ENCODE measurements at places on chromosomes 2 and 18. TPM values are rescaled to one million over a fixed set of nuclear protein-coding genes. Genes with fewer than 3 reads are reported as not detected.

SERPINB10 gene
- not detected for total RNA-seq

GRCh38 chr2:118847762-118848172 lies 319 bp upstream of the EN1 start:
- H3K27me3 ChIP-seq: peaks cover 4% of the 10 kb centered on the region
- peak overlapping the region; percentile 23 for H3K4me3 ChIP-seq
- H3K27ac ChIP-seq: no peak overlapping the region
- DNase-seq: no peak

DPYSL5 gene
- total RNA-seq: not detected

DNA sequence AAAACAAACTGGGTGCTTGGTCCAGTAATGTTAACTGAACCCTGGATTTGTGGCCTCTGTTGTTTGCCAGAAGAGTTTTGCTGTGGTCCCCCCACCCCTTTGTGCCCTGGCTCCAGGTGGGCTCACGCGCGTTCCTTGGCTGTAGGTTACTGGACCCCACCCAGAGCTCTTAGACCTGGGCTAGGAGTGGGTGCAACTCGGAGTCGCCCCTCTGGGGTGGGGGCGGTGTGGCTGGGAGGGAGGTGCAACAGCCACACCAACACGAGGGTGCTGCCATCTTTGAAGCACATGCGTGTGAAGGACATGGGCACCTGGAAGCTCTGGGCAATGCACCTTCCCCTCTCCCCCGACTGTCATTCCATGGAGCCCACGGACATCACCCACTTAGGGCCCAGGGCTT lies 92.7 kb downstream of the USP40 start:
- no peak for DNase-seq
- H3K4me1 ChIP-seq: no peaks in the 10 kb centered on the region
- peak overlapping the region; percentile 23 for H3K27ac ChIP-seq
- no peak overlapping the region for H3K4me3 ChIP-seq

DNA sequence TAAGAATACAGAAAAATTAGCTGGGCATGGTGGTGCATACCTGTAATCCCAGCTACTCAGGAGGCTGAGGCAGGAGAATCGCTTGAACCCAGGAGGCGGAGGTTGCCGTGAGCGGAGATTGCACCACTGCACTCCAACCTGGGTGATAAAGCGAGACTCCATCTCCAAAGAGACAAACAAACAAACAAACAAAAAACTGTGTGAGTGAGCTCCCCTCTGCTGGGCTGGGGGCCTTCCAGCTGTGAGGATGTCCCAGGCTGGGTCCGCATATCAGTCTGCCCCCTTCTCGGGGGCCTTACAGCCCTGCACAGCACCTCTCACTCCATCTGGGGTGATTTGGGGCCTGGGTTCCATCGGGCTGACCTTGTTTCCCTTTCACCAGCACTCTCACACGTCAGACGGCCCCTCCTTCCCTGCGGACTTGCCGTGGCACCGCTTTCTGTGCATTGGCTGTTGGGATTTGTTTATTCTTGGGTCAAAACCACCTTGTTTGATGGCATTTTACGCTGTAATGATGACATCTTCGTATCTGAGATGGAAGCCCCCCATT lies 2.8 kb upstream of the KLHL30 start:
- no peak overlapping the region for H3K4me3 ChIP-seq
- no peaks in the 10 kb centered on the region for H3K4me1 ChIP-seq
- DNase-seq: no peak
- H3K27me3 ChIP-seq: no peaks in the 10 kb centered on the region
- H3K36me3 ChIP-seq: no peaks in the 10 kb centered on the region
- H3K27ac ChIP-seq: no peak overlapping the region

DNA sequence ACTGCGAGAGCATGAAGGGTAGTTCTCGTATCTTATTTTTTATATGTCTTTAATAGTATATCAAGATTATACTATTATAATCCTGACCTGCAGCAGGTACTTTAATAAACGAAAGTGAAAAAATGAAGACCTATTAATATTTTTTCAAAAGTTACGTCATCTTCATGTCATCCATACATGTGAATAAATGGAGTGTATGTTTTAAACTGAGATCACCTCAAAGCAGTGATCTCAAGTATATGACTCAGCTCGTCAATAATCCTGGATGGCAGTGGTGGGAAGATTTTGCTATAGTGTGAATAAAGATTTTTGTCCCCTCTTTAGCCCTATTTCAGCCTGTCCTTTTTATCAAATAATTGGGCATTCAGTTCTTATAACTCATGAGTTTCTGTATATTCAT lies 166.3 kb upstream of the FBXO11 start:
- no peak overlapping the region for H3K4me3 ChIP-seq
- no peak for DNase-seq
- no peaks in the 10 kb centered on the region for H3K27me3 ChIP-seq
- no peak overlapping the region for H3K27ac ChIP-seq
- no peaks in the 10 kb centered on the region for H3K4me1 ChIP-seq

- no peaks in the 10 kb centered on the region for H3K36me3 ChIP-seq
- peak overlapping the region; percentile 55 for H3K27ac ChIP-seq
- DNase-seq: no peak
- H3K27me3 ChIP-seq: no peaks in the 10 kb centered on the region
- no peaks in the 10 kb centered on the region for H3K4me1 ChIP-seq
- H3K4me3 ChIP-seq: no peak overlapping the region
These were observed 441.7 kb upstream of the SMIM21 start for GRCh38 chr18:75869162-75869561.

DNA sequence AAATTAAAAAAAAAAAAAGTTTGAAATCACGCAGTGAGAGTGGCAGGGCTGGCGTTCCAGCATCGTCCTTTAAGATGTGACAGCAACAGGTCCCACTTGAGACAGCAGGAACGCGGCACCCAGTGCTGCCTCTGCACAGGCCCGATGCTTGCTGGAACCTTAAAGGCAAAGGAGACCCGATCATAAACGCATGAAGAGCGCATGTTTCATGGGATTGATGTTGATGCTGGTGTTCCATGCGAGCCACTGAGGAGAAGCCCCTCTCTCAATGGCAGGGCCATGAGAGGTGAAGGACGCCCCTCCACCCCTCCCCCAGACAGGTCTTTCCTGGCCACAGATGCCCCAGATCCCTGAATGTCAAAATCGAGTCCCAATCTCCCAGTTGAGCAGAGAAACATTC lies 17.9 kb upstream of the ALPI start:
- H3K4me1 ChIP-seq: no peaks in the 10 kb centered on the region
- DNase-seq: no peak
- no peak overlapping the region for H3K27ac ChIP-seq
- no peaks in the 10 kb centered on the region for H3K36me3 ChIP-seq

DNA sequence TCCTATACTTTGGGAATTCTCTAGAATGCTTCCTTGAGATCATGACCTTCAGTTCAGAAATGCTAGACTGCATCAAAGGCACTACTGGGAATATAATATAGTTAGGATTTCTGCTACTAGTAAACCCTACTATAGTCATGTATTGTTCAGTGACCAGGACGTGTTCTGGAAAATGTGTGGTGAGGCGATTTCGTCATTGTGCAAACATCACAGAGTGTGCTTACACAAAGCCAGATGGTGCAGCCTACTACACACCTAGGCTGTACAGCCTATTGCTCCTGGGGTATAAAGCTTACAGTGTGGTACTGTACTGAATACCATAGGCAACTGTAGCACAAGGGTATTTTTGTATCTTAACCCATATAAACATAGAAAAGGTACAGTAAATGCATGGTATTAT lies 13.0 kb downstream of the CXCR4 start:
- H3K4me1 ChIP-seq: no peaks in the 10 kb centered on the region
- no peaks in the 10 kb centered on the region for H3K36me3 ChIP-seq
- no peak overlapping the region for H3K27ac ChIP-seq
- H3K27me3 ChIP-seq: no peaks in the 10 kb centered on the region

GRCh38 chr2:177334940-177335543 lies 57.5 kb upstream of the AGPS start:
- H3K4me1 ChIP-seq: no peaks in the 10 kb centered on the region
- H3K27ac ChIP-seq: no peak overlapping the region
- no peaks in the 10 kb centered on the region for H3K27me3 ChIP-seq

- no peak overlapping the region for H3K4me3 ChIP-seq
- DNase-seq: no peak
- no peaks in the 10 kb centered on the region for H3K36me3 ChIP-seq
- no peaks in the 10 kb centered on the region for H3K4me1 ChIP-seq
- H3K27me3 ChIP-seq: no peaks in the 10 kb centered on the region
These were observed 1280.5 kb upstream of the CDH2 start for GRCh38 chr18:29457316-29457889.

DNA sequence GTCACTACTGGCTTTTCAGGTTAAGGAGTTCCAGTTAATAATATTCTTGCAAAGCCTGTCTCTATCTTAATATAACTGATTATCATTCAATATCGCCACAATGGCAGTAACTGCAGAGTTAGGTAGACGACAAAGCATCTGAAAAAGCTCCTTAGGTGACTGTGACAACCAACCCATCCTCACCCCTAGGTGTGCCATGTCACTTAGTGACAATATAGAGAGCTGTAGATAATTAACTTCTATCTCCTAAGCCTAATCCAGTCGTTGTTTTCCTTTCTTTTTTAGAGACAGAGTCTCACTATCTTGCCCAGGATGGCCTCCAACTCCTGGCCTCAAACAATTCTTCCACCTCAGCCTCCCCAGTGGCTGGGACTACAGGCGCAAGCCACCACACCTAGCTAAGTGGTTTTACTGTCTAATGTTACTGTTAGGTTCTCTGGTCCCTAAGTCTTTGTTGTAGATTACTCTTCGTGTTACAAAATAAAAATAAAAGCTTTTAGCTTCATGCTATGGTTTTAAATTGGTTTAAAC lies 65.2 kb downstream of the SPIRE1 start:
- no peak overlapping the region for H3K27ac ChIP-seq
- no peak overlapping the region for H3K4me3 ChIP-seq
- H3K36me3 ChIP-seq: no peaks in the 10 kb centered on the region
- no peaks in the 10 kb centered on the region for H3K4me1 ChIP-seq

Data from uterus (tissue), 4 donors.